ENCODE measurements at places on chromosomes 12 and 14.

- no peak for DNase-seq
These were observed 220.7 kb downstream of the BMP4 start for GRCh38 chr14:53735916-53736315.

DNA sequence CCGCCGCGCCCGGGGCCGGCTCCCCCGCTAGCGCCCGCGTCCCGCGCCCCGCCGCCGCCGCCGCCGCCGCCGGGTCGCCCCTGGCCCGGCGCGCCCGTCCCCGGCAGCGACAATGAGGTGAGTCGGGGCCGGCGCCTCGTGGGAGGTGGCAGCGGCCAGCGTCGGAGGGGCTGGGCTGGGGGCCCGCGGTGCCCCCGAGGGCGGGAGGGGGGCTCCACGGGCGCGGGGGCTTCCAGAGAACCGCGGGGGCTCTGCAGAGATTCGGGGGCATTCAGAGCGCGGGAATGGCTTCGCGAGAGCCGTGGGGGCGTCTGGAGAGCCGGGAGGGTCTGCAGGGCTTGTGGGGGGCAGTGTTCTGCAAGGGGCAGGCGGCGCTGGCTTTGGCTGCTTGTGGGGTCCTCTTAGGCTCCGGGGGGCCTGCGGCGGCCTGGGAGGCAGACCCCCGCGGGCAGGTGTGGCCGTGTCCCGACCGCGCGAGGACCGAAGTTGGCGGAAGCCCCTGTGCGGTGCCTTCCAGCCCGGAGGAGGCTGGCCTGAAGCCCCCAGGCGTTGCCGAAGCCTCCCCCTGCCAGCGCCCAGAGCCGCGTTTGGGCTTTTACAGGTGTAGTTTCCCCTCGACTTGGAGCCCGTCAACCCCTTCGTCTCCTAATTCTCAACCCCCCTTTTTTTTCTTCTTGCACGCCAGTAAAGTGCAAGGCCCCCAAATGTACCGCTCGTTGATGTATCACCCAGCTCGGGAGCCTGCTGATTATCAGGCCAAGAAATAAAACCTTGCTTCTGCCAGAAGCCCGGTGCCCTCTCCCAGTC, 93.1 kb upstream of the EVL start:
- DNase-seq: peak; percentile 57

DNA sequence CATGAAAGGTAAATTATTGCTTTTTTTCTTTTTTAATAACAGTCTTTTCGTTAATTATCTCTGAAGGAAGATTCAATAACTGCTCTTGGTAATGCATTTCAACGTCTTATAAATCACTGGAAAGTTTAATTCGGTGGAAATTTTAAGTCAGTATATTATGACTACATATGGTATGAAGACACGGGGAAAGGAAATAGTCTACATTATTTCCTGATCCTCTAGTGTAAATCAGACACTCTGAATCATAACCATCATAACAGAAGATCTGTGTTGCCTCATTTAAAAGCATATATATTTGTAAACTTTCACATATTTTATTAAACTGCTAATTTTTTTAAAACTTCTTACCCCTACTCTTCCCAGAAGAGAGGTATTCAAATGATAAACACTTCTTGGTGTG, 53.7 kb downstream of the EFCAB11 start:
- no peak for DNase-seq

DNA sequence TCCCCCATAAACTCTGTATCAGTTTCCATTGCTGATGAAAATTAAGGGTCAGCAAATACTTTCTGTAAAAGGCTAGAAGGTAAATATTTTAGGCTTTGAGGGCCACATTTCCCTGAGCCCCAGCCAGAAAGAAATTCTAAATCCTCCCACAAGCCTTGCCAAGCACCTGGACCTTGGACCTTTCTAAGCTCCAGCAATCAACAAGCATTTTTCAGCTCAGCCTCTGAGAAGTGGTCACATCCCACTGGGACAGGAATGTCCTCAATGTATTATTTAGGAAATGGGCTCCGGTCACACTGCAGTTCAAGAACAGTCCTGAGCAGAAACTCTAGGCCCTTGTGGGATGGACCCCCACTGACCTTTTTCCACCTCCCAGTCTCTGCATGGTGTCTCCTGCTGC, 55.9 kb downstream of the WSCD2 start:
- no peak for DNase-seq

DNA sequence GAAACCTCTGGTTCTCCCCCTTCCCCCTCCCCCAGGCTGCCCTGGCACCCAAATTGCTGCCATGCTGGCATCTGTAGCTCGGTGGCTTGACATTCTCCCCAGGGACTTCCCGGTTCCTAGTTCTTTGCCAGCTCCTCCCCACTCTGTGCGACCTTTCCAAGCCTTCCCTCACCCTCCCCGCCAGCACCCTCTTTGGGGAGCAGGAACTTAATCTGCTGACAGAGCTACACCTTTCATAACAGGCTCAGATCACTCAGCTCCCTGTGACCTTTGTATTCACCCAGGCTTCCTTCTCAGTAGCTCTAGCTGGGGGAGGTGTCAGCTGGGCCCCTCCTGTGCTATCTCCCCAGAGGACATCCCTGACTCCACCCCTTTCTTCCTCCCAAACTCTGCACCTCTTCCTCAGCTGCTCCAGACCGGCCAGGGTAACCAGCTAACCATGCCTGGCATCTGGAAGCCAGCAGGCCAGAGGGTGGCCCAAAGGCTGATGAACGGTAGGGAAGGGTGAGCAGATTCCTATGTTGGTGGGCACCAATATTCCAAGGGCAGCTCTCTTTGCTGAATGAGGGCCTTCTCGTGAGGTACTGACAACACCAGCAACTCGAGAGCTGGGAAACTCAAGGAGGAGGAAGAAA, 1.8 kb upstream of the COX14 start:
- DNase-seq: peak; percentile 44

DNA sequence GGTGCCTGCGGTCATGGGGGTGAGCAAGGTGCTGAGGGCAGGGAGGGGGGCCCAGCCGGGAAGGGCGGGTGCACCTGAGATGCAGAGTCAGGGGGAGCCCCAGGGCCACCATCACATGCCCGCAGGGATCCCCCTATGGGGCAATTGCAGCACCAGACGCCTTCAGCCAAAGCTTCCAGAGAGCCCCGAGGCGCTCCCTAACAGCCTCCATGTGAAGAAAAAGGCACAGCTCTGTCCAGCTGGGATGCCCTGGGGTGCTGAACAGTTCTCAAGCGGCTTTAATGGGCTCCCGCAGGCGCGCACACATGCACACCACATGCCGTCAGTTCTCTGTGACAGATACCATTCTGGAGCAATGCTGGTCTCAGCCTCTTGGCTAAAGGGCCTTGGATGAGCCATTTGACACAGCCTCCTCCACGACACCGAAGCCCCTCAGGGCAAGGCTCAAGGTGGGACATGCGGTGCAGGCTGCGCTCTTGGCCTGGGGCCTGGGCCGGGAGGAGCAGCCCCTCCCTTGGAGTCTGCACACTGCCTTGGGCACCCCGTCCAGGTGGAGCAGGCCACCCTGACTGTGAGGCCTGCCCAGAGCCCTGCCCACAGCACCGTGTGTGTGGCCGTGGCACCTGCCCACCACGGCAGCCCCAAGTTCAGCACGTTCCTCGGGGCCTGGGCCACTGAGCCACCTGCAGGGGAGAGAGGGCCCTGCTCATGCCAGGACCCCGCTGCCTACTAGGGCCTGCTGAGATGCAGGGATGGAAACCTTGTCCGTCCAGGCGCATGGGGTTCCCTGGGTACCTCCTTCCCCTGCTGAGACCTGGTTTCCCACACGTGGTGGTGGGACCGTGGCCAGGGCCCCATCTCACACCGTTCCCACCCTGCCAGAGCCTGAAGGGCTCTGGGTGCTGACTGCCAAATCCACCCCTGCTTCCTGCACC, 7.7 kb downstream of the XRCC3 start:
- no peak for DNase-seq

DNA sequence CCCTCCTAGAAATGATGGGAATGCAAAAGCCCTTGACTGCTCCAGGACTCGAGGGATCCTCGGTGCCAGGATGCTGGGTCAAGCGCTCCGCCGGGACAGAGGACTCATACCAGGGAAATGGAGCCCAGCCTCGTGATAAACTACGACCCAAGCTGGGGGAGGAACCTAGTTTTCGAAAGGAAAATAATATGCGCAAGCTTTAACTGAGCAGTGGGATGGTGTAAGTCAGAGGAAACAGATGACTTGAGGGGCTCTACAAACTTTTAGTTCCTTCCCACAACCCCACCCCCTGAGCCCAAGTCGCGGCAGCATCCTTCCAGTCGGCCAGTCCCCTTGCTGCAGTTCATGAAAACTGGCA, 654 bp upstream of the SUPT16H start:
- DNase-seq: no peak

DNA sequence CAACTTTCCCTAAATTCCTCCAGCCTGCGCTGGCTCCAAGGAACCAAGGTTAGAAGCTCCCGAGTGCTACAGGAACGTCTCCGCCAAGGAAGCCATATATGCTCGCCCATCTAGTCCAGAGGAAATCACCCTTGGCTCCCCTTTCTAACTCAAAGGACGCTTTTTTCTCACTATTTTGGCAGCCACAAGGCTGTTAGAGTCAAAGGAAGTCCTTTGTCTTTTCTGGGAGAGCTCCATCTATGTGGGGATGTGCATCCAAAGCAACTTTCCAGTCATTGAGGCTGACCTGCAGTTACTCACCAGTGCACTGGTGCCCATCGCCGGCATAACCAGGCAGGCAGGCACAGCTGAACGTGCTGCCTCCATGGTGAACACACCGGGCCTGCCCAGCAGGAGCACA, 37.6 kb downstream of the RTRAF start:
- DNase-seq: no peak

Data from ovary (tissue), 10 donors.